ENCODE measurements at places on chromosomes 2 and 18. TPM values are rescaled to one million over a fixed set of nuclear protein-coding genes. Genes with fewer than 3 reads are reported as not detected.

The COL6A3 gene
- polyA plus RNA-seq, result 235 TPM

The SAG gene
- polyA plus RNA-seq, result 0.13 TPM

The HOXD12 gene
- 0.32 TPM for polyA plus RNA-seq

The CCL20 gene
- 0.48 TPM for polyA plus RNA-seq

The KLHL29 gene
- 11.9 TPM for polyA plus RNA-seq

The OST4 gene
- polyA plus RNA-seq, result 205 TPM

The CTNNA2 gene
- polyA plus RNA-seq, result 3.9 TPM

The ZNF2 gene
- 9.0 TPM for polyA plus RNA-seq

The ANKRD62 gene
- 0.10 TPM for polyA plus RNA-seq

The STON1 gene
- polyA plus RNA-seq, result 39.3 TPM

The CPLX4 gene
- 0.13 TPM for polyA plus RNA-seq

The TSPYL6 gene
- 0.13 TPM for polyA plus RNA-seq

The TFCP2L1 gene
- polyA plus RNA-seq, result 68.0 TPM

The CSRNP3 gene
- polyA plus RNA-seq, result 11.0 TPM

The SIX3 gene
- not detected for polyA plus RNA-seq

The PLEKHH2 gene
- polyA plus RNA-seq, result 66.9 TPM

The RFTN2 gene
- 19.0 TPM for polyA plus RNA-seq

The HES6 gene
- polyA plus RNA-seq, result 3.7 TPM

All from left kidney (tissue), 8 donors.